Colonic mucosa (tissue), 4 donors: ENCODE measurements at places on chromosomes 12 and 14. TPM values are rescaled to one million over a fixed set of nuclear protein-coding genes. Genes with fewer than 3 reads are reported as not detected.

DNA sequence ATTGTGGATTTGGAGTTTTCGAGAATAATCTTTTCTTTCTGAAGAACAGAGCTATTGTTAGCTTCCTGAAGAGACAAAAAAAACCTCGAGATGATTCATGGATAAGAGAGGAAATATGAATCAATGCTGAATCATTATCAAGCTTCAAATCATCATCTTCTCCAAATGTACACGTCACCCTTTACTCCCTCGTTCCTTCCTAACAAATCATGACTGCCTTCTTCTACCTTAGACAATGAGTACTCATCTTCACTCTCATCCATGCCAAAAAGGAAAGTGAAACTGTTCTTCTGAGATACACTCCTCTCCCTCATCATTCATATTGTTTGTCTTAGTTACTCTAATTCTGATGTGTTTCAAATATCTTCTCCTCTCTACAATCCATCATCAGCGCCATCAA is 1115.8 kb upstream of the ATXN7L3B start:
- DNase-seq = no peak

DNA sequence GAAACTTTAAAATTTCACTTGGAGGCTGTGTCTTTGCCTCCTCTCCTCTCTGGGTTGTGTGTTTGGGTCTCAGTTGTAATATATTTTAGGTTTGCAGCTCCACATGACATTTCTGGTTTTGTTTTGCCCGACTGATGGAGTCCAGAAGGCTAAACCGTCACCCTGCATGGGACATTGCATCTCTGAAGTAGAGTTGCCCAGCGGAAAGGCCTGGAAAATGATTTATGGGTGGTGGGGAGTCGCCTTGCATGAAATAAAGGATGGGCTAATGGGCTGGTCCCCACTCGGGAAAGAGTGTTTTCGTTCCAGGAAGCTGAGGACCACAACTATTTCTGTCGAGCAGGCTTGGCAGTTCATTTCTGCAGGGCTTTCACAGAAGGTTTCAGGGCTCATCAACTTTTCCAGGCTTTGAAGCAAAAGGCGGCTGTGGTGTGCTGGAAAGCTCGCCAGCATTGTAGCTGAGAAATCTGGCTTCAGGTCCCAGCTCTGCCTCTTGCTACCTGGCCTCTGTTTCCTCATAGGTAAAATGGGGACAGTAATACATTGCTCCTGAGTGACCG is 74.8 kb upstream of the GSC start:
- DNase-seq = no peak

GRCh38 chr12:98793121-98793520 is 148.0 kb downstream of the APAF1 start:
- no peak for DNase-seq

DNA sequence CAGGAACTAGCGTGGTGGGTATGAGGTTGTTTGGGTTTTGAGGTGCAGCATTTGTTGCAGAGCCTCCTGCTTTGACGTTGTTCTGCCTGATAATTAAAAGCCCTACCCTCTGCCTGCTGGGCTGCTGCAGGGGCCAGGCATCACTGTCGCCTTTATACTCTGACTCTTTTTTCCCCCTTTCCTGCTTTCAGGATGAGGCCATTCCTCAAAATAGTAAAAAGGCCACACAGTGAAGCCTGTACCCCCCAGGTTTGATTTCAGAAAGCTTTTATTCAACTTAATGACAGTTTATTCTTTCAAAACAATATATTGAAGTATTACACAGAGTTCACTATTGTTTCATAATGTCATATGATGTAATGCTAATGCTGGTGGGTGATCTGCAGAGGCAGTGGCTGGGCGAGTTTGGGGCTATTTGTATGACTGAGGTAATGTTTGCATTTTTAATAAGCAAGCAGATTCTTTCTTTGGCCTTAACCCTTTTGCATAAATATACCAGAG is 9.1 kb downstream of the BORCS5 start:
- DNase-seq = no peak

- no peak for DNase-seq
Measured at GRCh38 chr14:95253039-95253630, 66.6 kb downstream of the CLMN start.

- no peak for DNase-seq
Measured at GRCh38 chr12:318759-319515, 56.3 kb upstream of the SLC6A13 start.

DNA sequence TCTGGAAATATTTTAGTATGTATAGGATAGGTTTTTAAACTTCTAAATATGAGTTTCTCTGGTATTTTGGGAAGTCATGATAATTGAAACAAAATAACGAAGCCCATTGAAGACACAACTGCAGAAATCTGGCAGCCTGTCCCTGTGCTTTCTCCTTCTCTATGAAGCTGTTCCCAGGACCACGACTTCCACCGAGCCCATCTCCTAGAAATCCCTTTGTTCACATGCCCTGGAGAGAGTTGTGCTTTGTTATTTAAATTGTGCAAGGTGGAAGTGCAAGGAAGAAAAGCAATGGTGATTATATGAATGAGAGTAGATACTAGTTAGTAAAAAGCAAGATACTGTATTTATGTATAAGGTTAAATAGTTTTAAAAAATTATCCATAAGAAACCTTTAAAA is 32.2 kb downstream of the STK38L start:
- no peak for DNase-seq

DNA sequence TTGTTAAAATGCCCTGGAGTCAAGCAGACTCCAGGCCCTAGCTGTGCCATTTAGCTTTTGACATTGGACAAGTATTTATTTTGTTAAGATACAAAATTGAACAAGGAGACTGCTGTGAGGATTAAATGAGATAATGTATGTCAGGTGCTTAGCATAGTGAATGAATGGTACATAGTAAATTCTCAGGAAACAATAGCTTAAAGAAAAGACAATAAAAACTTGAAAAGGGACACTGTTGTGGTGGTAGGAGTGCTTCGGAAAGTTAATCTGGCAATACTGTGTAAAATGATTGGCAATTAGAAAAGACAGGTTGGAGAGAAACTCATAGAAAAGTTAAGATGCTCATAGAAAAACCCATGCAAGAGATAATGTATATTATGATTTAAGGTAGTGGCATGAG is 19.7 kb downstream of the PALS1 start:
- no peak for DNase-seq

- no peak for DNase-seq
Measured at GRCh38 chr14:69034612-69035262, 55.6 kb upstream of the ACTN1 start.

Gene SPTLC2
- total RNA-seq = 70.1 TPM
